Neural progenitor cell (in vitro differentiated cells): ENCODE measurements at places on chromosomes 12 and 14.

GRCh38 chr12:23113781-23114180 is 488.8 kb downstream of the ETNK1 start:
- DNase-seq: no peak
- H3K27me3 ChIP-seq: no peaks in the 10 kb centered on the region
- H3K4me1 ChIP-seq: peaks cover 6% of the 10 kb centered on the region
- no peak overlapping the region for H3K4me3 ChIP-seq
- no peak overlapping the region for H3K27ac ChIP-seq
- no peaks in the 10 kb centered on the region for H3K36me3 ChIP-seq

GRCh38 chr12:18165422-18165871 is 75.5 kb upstream of the RERGL start:
- no peak for DNase-seq
- no peaks in the 10 kb centered on the region for H3K36me3 ChIP-seq
- H3K4me3 ChIP-seq: no peak overlapping the region
- no peak overlapping the region for H3K27ac ChIP-seq
- no peaks in the 10 kb centered on the region for H3K4me1 ChIP-seq

DNA sequence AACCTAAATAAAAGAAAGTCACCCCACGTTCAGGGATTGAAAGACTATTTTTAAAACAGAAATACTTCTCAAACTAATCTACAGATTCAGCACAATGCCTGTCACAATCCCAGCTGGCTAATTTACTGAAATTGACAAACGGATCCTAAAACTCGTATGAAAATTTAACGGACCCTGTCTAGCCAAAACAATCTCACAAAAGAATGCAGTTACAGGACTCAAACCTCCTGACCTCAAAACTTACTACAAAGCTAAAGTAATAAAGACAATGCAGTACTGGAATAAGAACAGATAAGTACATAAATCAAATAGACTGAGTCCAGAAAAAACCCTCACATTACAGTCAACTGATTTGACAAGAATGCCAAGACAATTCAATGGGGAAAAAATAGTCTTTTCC is 48.8 kb downstream of the IPO8 start:
- H3K4me3 ChIP-seq: no peak overlapping the region
- H3K4me1 ChIP-seq: no peaks in the 10 kb centered on the region
- no peak overlapping the region for H3K27ac ChIP-seq
- no peak for DNase-seq
- H3K27me3 ChIP-seq: no peaks in the 10 kb centered on the region
- no peaks in the 10 kb centered on the region for H3K36me3 ChIP-seq

- no peak for DNase-seq
- no peaks in the 10 kb centered on the region for H3K27me3 ChIP-seq
- H3K4me3 ChIP-seq: no peak overlapping the region
- H3K27ac ChIP-seq: no peak overlapping the region
- H3K36me3 ChIP-seq: no peaks in the 10 kb centered on the region
Observed at GRCh38 chr12:14833952-14834351, 9.4 kb downstream of the ART4 start.

GRCh38 chr14:69994002-69994401 is 114.8 kb downstream of the SMOC1 start:
- no peak for DNase-seq
- H3K27ac ChIP-seq: no peak overlapping the region
- H3K4me1 ChIP-seq: peaks cover 33% of the 10 kb centered on the region
- no peaks in the 10 kb centered on the region for H3K27me3 ChIP-seq
- H3K4me3 ChIP-seq: no peak overlapping the region

DNA sequence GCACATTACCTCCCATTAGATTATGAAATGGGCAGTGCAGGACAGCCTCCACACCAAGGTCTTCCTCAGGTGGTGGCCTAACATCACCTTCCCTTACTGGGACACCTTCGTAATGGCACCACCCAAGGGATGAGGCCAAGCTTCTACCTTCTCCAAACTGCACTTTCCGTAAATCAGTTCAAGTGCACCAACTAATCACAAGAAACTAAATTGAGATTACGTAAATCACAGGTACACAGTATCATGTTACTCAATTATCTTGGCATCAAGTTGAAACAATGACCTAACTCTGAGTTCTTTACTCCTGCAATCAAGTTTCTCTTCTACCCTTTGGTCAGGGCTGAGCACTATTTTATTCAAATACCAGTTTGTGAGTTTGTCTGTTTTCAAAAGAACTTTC is 13.8 kb downstream of the SLC41A2 start:
- DNase-seq: no peak
- no peak overlapping the region for H3K27ac ChIP-seq
- no peaks in the 10 kb centered on the region for H3K27me3 ChIP-seq
- H3K36me3 ChIP-seq: no peaks in the 10 kb centered on the region
- H3K4me3 ChIP-seq: no peak overlapping the region
- H3K4me1 ChIP-seq: no peaks in the 10 kb centered on the region

- DNase-seq: no peak
- H3K4me3 ChIP-seq: no peak overlapping the region
- no peaks in the 10 kb centered on the region for H3K36me3 ChIP-seq
- H3K27me3 ChIP-seq: no peaks in the 10 kb centered on the region
Observed at GRCh38 chr12:107514887-107515445, 170.6 kb upstream of the PWP1 start.

DNA sequence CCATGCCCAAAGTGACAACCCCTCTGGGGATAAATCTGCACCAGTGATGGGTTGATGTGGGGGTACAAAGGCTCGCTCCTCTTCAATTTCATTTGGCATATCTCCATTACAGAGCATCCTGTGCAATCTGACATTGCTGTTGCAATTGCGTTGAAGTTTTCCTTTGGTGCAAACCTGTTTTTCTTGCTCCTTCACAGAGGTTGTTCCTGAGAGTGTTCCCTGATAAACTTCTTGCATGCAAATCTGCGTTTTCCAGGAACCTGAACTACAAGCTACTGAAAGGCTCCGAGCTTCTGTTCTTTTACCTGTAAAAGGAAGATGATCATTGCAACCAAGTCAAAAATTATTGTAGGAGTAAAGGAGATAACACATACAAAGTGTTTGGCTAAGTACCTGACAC is 26.1 kb downstream of the SERPINA11 start:
- H3K36me3 ChIP-seq: no peaks in the 10 kb centered on the region
- H3K27me3 ChIP-seq: no peaks in the 10 kb centered on the region
- H3K4me3 ChIP-seq: no peak overlapping the region
- no peak for DNase-seq

GRCh38 chr12:83985084-83985483 is 927.5 kb downstream of the SLC6A15 start:
- no peak overlapping the region for H3K27ac ChIP-seq
- H3K4me1 ChIP-seq: no peaks in the 10 kb centered on the region
- no peaks in the 10 kb centered on the region for H3K36me3 ChIP-seq

- H3K36me3 ChIP-seq: no peaks in the 10 kb centered on the region
- H3K27ac ChIP-seq: no peak overlapping the region
- H3K4me3 ChIP-seq: no peak overlapping the region
- no peak for DNase-seq
- peaks cover 8% of the 10 kb centered on the region for H3K4me1 ChIP-seq
Observed at GRCh38 chr14:74609721-74610120, 2.3 kb downstream of the LTBP2 start.

DNA sequence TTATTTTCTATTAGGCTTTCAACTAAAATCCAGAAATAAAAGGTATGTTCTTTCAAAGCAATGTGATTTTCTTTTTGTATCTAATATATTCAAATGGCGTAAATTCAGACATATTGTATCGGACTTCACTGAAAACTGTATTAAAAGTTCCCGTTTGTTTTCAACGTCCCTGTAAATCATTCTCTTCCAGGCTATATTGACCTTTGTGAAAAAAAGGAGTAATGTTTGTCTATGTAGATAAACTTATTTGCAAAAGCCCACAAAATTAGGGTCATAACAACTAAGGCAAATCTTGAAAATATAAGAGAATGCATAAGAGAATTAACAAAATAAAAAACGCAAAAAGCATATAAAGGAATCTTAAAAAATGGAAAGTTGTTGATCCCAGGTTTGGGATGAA is 1492.4 kb downstream of the AACS start:
- no peaks in the 10 kb centered on the region for H3K36me3 ChIP-seq
- no peak overlapping the region for H3K27ac ChIP-seq
- no peaks in the 10 kb centered on the region for H3K27me3 ChIP-seq
- no peak for DNase-seq
- H3K4me3 ChIP-seq: no peak overlapping the region

GRCh38 chr14:74960736-74961135 is 5.3 kb upstream of the PGF start:
- H3K27me3 ChIP-seq: peaks cover 30% of the 10 kb centered on the region
- no peak overlapping the region for H3K4me3 ChIP-seq
- H3K27ac ChIP-seq: no peak overlapping the region
- H3K36me3 ChIP-seq: no peaks in the 10 kb centered on the region

- peaks cover 23% of the 10 kb centered on the region for H3K4me1 ChIP-seq
- DNase-seq: no peak
- H3K27ac ChIP-seq: no peak overlapping the region
- no peaks in the 10 kb centered on the region for H3K27me3 ChIP-seq
- H3K36me3 ChIP-seq: no peaks in the 10 kb centered on the region
- no peak overlapping the region for H3K4me3 ChIP-seq
Observed at GRCh38 chr14:94448071-94448808, 4.4 kb downstream of the SERPINA11 start.

- DNase-seq: no peak
- H3K4me1 ChIP-seq: no peaks in the 10 kb centered on the region
Observed at GRCh38 chr14:58215191-58215914, 15.4 kb downstream of the ACTR10 start.

- H3K36me3 ChIP-seq: no peaks in the 10 kb centered on the region
- H3K4me1 ChIP-seq: peaks cover 42% of the 10 kb centered on the region
- no peak overlapping the region for H3K27ac ChIP-seq
- H3K27me3 ChIP-seq: no peaks in the 10 kb centered on the region
- no peak overlapping the region for H3K4me3 ChIP-seq
- no peak for DNase-seq
Observed at GRCh38 chr14:55760789-55761566, 181.0 kb downstream of the KTN1 start.

- no peaks in the 10 kb centered on the region for H3K4me1 ChIP-seq
- H3K4me3 ChIP-seq: no peak overlapping the region
Observed at GRCh38 chr12:88247241-88247643, 105.1 kb downstream of the TMTC3 start.

- no peak for DNase-seq
- no peak overlapping the region for H3K27ac ChIP-seq
- peak overlapping the region; percentile 88 for H3K4me3 ChIP-seq
Observed at GRCh38 chr12:5434647-5435560, 3.0 kb downstream of the NTF3 start.

DNA sequence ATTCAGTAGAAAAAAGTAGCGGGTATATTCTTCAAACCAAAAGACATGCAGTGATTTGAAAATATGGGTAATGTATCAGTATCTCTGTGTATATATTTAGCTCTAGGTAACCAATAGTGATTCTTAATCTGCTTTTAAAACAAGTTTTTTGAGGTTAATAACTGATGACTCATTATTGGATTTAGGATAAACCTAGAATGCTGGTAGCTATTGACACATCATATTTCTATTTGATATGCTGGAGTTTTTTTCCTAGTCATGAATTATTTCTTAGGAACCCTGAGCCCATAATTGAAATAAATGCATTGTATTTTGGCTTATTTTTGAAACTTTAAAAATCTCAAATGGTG is 15.5 kb downstream of the ARF6 start:
- H3K4me3 ChIP-seq: no peak overlapping the region
- H3K4me1 ChIP-seq: no peaks in the 10 kb centered on the region
- no peaks in the 10 kb centered on the region for H3K36me3 ChIP-seq
- DNase-seq: no peak
- no peak overlapping the region for H3K27ac ChIP-seq
- no peaks in the 10 kb centered on the region for H3K27me3 ChIP-seq

DNA sequence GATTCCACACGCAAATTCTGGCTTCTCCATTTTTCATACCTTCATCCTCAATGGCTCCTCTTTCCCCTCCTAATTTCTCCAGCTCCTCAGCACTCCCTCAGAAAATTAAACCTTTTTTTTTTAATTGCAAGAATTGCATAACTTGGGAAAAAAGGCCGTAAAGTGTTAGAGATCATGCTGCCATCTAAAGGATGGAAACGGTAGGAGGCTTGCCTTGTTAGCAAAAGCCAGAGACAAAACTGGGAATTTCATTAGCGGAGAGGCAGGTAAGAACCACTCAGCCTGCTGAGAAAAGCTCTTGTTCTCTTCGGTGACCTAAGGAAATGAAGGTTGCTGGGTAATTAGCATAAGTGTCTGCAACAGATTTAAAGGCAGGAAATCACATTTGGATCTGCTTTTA is 204.3 kb downstream of the AEBP2 start:
- peak; percentile 87 for DNase-seq
- no peak overlapping the region for H3K27ac ChIP-seq
- H3K27me3 ChIP-seq: no peaks in the 10 kb centered on the region
- no peaks in the 10 kb centered on the region for H3K36me3 ChIP-seq

DNA sequence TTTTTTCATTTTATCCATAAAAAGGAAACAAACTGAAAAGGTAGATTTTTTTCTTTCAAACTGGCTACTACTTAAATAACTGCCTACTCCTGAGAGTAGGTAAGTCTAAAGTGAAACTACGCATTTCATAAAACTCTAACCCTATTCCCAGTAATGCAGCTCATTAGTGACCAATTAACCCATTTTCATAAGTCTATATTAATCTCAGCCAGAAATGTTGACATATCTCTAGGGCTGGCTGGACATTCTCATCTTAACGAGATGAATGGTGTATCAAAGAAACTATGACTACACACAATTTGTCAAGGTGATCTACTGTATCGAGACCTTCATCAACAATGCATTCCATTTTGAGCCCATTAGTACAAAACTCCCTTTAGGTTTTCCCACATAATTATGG is 57.2 kb downstream of the EPS8 start:
- no peaks in the 10 kb centered on the region for H3K4me1 ChIP-seq
- DNase-seq: no peak
- H3K4me3 ChIP-seq: no peak overlapping the region
- H3K36me3 ChIP-seq: no peaks in the 10 kb centered on the region
- no peak overlapping the region for H3K27ac ChIP-seq

GRCh38 chr12:54991161-54991990 is 6.8 kb upstream of the TESPA1 start:
- no peak overlapping the region for H3K4me3 ChIP-seq
- no peak for DNase-seq
- no peak overlapping the region for H3K27ac ChIP-seq
- H3K36me3 ChIP-seq: no peaks in the 10 kb centered on the region
- H3K27me3 ChIP-seq: no peaks in the 10 kb centered on the region

DNA sequence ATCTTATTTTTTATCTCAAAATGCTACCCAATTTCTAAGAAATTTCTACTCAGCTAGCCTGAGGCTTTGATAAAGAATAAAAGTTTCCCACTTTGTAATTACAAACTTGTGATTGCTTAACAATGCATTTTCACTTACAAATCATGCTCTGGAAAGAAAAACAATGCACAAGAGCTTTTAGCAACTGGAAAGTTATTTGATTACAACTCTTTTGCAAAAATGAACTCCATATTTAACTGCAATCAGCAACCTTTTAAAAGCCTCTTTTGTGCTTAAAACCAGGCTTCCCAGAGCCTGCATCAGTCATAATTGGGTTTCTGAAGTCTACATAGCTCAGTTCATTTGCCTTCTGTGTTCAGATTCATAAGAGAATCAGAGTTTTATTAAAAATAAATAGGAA is 395.2 kb downstream of the PAWR start:
- no peaks in the 10 kb centered on the region for H3K4me1 ChIP-seq
- H3K4me3 ChIP-seq: no peak overlapping the region
- DNase-seq: no peak
